CD14-positive monocyte (primary cell): ENCODE measurements at places on chromosomes 16 and 17.
A peak's percentile ranks its signal among the peaks of the same experiment; 100 is the strongest.

- no peak for DNase-seq
These were observed 17.2 kb downstream of the GINS3 start for GRCh38 chr16:58409316-58409973.

GRCh38 chr17:48057626-48058025, 9.5 kb downstream of the NFE2L1 start:
- DNase-seq: no peak

- no peak for DNase-seq
These were observed 24.2 kb upstream of the SSTR2 start for GRCh38 chr17:73140566-73140965.

DNA sequence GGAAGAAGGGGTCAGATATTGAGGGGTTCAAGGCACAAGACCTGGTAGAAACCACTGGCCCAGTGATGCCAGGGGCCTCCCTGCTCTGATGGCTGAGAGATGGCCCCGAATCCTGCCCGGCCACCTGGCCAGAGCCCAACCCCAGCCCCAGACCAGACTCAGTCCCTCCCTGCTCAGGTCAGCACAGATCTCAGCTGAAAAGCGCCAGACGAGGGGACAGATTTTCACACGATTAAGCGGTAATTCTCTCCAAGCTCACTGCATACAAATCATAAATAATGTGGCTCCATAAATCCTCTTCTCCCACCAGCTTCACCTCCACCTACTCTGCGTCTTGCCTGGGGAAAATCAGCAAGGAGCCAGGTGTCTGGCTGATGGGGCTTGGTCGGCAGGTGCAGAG, 57.1 kb downstream of the ENGASE start:
- no peak for DNase-seq

DNA sequence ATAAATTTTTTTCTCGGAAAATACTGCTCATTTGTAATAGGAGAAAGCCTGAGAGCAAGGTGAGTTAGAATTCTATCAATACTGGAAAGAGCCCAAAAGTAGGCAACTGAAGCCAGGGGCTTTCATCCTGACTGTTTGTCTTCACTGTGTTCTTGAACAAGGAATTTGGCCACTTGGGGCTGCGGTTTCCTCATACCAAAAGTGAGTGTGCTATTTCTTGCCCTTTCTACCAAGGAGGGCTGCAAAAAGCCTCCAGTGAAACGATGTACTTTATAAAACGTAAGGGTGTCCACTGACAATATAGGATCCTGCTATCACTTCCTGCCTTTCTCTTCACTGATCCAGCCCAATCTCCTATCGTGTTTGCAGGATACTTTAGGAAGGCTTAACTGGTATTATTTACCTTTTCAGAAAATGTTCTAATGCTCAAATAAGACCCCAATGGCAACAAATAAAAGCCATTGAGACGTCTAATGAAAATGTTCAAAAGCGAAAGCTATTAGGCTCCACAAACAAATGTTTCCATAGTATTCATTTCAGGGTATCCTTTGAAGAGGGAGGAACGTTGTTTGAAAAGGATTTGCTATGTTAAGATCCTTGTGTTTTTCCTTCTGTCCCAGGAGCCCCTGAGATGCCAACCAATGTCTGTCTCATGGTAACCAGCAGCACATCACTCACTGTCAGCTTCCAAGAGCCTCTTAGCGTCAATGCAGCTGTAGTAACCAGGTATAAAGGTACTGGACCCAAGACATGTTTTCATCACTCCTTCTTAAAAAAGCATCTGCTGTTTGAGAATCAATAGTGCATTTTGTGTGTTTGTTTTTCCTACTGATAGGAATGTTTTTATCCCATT, 219.3 kb upstream of the NOG start:
- no peak for DNase-seq

DNA sequence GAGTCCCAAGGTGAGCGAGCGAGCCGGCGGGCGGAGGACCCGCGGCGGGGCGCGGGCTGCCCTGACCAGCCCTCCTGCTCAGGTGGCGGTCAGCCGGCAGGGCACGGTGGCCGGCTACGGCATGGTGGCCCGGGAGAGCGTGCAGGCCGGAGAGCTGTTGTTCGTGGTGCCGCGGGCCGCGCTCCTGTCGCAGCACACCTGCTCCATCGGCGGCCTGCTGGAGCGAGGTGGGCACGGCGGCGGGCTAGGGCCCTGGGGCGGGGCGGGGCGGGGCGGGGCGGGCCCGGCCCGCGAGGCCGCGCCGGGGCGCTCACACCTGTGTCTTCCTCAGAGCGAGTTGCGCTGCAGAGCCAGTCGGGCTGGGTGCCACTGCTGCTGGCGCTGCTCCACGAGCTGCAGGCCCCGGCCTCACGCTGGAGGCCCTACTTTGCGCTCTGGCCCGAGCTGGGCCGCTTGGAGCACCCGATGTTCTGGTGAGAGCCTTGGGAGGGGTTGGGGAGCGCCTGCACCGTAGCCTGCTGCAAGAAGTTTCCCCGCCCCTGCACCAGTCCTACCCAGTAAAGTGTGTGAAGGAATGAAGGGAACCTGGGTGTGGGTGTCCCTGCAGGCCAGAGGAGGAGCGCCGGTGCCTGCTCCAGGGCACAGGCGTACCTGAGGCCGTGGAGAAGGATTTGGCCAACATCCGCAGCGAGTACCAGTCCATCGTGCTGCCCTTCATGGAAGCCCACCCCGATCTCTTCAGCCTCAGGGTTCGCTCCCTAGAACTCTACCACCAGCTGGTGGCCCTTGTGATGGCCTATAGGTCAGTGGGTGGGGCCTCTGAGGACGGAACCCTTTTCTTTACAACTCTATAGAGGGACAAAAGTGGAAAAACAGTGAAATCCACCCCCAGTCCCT, 802 bp downstream of the SETD6 start:
- DNase-seq: no peak

DNA sequence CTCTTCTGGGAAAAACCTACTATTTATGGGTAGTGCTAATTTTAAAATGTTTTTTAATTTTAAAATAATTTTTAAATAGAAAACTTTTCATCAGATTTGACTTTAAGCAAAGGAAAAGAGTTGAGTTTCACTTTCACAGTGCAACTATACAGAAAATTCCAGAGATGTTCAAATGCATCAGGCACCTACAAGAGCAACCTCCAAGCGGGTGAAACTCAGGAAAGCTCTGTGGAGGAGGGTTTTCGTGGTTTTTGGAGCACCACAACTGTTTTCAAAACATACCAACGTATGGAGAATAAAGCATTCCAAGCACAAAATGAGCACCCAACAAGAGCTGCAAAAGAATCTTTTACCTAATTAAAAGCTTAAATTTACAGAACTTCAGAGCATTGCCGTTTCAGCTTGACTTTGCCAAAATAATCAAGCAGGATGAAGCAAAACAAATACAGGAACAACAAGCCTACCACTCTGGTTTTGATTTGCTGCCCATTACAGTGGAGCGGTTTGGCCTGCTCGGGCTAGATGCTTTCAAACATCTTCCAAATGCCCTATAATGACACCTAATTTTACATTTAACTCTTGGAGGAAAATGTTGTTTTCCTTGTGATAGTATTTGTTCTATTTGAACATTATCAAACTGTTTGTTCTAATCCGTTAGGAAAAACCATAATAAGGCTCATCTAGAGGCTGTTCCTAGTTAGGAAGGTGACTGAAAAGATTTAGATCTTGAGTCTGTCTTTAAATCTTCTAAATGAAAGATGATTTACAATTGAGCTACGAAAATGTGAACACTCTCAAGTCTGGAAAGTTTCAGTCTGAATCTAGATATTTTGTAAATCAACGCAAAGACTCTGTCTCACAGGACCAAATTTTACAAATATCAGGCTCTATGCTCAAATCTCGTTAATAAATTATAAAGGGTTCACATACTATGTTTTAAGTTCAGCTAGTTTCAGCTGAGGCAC, 34.5 kb downstream of the NACA2 start:
- no peak for DNase-seq

DNA sequence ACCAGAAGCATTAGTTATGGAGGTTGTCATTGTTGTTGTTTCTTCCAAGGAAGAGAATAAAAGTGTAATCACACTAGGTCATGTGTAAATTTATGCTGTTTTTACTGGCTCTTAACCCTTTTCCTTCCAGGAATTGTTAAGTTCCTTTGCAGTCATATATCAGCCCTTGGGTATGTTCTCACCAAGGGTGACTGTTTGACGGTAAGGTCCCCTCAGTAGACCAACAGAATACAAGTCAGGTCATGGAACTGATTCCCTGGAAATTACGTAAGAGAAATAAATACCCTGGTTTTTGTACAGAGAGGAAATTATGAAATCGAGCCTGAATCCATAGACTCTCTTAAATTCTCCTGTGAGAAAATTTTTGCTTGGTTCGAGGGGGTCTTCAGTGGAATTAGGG, 11.2 kb upstream of the KCNJ2 start:
- no peak for DNase-seq

GRCh38 chr16:54847609-54848008, 83.1 kb upstream of the IRX5 start:
- no peak for DNase-seq

DNA sequence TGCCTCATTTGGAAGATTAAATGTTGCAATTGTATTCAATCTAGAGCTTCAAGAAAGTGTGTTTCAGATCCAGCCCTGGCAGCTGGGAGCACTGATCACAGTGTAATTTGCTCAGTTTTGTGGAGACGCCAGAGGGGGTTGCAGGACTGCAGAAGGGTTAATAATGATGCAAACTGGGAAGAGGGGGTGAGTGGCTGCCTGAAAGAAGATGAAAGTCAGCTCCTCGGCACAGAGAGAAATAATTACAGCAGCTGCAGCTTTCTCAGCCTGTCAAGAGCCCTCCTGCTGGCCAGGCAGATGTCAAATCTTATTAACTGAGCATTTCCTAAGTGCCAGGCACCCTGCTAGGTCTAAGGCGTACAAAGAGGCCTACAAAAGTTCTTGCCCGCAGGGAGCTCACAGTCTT, 97.7 kb downstream of the ZNF18 start:
- DNase-seq: no peak

GRCh38 chr17:80813318-80813717, 178.3 kb upstream of the CHMP6 start:
- DNase-seq: no peak

GRCh38 chr17:49742166-49742638, 21.7 kb downstream of the FAM117A start:
- no peak for DNase-seq

DNA sequence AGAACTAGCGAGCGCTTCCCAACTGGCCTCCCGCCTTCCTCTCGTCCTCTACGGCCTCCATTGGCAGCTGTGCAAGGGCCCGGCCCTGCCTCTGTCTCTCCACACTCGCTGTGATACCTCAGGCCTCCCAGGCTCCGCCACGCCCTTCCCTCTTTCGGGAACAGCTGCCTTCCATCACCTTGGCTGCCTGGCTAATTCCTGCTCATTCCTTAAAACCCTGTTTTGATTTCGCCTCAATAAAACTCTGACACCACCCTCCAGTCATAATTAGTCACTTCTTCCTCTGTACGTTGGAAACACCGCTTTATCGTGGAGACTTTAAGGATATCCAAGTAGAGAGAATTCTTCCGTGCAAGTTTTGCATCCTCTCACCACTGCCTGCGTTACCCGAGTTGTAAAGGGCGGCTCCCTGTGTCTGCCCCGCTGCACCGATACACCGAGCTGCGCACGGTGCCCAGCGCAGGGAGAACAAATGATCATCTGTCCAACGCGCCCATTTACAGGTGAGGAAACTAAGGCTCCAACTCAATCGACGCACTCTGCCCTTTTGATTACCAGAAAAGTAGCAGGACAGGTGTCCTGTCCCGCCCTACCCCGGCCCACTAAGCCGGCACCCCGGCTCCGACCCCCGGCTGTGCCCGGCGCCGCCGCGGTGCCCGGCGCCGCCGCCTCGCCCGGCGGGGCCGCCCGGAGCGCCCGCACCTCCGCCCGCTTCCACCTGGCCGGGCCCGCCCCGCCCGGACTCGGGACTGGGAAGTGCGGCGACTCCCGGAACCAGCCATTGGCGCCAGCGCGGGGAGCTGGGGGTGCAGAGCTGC, 139.7 kb downstream of the SEC14L1 start:
- peak; percentile 42 for DNase-seq

- no peak for DNase-seq
These were observed at the start of gene PSMB10 for GRCh38 chr16:67936124-67936879. TSS of gene PSMB10 (minus strand) at chr16:67936850. CDS start at chr16:67936749, 101 bp downstream.

GRCh38 chr17:65599650-65600049, 38.2 kb upstream of the AXIN2 start:
- no peak for DNase-seq

- DNase-seq: no peak
These were observed 88.5 kb downstream of the HELZ start for GRCh38 chr17:67156269-67157199.

GRCh38 chr16:68776821-68777485, 39.9 kb downstream of the CDH1 start:
- no peak for DNase-seq

DNA sequence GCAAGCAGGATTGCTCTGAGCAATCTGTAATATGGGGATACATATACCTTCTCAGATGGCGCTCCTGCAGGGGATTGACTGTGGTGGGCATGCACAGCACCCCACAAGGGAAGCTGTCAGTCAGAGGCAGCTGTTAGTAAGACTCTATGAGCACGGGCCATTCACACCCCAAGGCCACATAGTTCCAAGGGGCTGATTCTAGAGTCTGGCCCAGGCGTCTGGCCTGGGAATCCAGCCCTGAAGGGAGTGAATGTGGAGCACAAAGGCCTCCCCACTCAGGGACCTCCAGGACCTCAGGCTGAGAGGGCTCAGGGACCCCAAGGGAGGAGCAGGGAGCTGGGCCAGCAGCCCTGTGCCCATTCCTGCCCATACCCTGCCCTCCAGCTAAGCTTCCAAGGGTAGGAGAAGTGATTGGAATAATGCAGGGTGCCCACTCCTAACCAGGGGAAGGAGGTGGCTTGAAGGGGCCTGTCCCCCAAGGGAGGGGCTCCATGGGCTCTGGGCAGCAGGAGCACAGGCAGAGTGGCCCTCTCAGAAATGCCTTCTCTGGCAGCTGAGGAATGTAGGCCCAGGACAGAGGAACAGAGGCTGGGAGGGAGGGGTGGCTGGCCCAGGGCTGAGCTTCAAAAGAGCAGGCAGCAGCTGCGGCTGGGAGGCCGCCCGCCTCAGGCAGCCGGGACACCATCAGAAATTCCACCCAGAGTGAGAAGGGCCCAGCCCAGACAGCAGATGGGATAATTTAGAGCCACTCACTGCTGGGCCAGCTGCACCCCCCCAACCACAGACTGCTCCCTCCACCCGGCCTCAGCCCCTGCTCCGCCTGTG, 48.9 kb upstream of the MRPS23 start:
- no peak for DNase-seq

DNA sequence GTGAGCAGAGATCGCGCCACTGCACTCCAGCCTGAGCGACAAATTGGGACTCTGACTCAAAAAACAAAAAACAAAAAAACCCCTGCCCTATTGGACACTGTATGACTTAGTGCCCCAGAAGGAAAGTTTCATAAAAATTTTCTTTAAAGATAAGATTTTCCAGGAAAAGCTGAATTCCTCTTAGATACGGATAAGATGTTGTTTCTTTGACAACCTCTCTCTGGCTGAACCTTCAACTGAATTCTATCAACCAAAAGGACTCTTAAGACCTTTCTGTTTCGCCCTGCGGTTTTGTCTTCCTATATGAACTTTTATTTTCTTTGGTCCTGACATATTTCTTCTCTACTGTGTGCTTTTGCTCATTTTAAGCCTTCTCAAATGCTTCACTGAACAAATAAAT, 35.8 kb downstream of the CPPED1 start:
- no peak for DNase-seq

DNA sequence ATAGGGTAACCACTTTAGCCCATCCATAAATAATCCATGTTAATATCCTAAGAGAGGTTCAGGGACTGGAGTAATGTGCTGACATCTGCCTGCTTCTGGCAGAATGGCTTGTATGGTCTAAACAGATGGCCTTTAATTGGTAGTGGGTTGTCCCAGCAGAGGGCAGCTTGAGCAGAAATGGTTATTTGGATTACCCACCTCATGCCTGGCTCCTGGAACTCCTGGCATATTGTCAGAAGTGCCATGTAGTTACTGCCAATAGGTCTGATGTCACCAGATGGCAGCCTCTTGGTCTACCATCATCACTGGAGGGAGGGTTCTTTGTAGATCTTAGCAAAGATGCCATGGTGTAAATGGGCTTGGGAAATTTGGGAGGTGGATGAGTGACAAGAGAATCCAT, 157.5 kb upstream of the SOX9 start:
- no peak for DNase-seq
